ENCODE measurements at places on chromosomes 7 and 10. TPM values are rescaled to one million over a fixed set of nuclear protein-coding genes. Genes with fewer than 3 reads are reported as not detected.

GRCh38 chr10:132104471-132105301 lies 38.9 kb downstream of the JAKMIP3 start:
- no peaks in the 10 kb centered on the region for H3K4me1 ChIP-seq
- no peak overlapping the region for H3K27ac ChIP-seq
- H3K36me3 ChIP-seq = no peaks in the 10 kb centered on the region
- no peak for DNase-seq

DNA sequence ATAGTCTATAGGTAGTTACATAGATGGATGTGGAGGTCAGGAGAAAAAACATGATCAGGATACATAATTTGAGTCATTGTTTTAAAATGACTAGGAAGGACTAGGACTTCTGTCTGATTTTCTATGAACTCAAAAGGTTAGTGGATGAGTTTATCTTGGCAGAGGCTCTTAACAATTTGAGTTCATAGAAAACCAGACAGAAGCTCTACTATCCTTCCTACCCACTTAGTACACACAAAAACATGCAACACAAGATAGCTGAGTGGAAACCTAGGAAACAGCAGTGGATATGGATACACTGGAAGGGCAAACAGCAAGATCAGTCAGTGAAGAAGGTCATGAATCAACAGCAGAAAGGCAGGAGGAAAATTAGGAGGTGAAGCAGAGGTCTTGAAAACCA lies 84.6 kb downstream of the VPS50 start:
- H3K27me3 ChIP-seq = no peaks in the 10 kb centered on the region
- no peaks in the 10 kb centered on the region for H3K36me3 ChIP-seq
- DNase-seq = no peak
- no peaks in the 10 kb centered on the region for H3K4me1 ChIP-seq
- H3K27ac ChIP-seq = no peak overlapping the region
- no peak overlapping the region for H3K4me3 ChIP-seq

DNA sequence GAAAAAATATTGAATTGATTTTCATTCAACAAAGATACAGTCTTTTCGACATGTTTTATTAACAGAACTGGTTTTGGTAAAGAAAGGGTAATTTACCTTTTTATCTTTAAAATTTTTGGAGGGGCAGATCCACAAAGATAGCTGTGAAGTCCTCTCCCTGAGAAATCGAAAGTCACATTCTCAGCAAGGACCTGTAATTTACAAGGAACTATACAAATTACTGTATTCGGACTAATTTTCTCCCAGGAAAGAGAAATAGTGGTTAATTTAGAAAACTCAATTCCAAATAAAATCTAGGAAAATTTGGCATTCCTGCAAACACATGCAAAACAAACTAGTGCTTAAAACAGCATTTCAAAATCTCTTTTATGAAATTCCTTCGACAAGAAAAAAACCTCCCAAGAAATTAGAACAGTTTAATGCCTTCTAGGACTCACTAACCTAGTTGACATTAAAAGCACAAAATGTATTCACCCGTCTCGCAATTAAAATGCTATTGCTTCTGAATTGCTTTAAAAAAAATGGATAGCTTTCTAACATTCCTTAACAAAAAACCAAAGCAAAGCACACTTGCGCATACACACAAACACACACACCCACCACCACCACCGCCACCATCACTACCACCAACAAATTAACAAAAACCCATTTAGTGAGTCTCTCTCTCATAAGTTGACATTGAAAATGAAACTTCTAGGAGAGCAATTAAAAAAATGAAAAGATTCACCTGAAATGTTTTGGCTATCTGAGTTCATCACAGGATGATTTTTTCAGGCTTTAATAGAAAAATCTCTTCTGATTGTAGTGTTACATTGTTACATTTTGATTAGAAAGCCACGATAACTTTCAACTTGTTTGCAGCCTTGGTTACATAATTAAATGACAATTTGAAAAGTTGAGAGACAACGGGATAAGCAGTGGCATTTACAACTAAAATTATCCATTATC lies 4.0 kb upstream of the NKX2-3 start:
- no peak overlapping the region for H3K27ac ChIP-seq
- H3K4me1 ChIP-seq = no peaks in the 10 kb centered on the region
- no peaks in the 10 kb centered on the region for H3K36me3 ChIP-seq
- H3K4me3 ChIP-seq = no peak overlapping the region
- no peak for DNase-seq

The CUX1 gene
- total RNA-seq = 52.9 TPM

The VAX1 gene
- total RNA-seq = not detected
